ENCODE measurements at places on chromosomes 2 and 18.

GRCh38 chr2:220956429-220956828 lies 615.7 kb downstream of the EPHA4 start:
- no peak for DNase-seq

- DNase-seq: no peak
Measured at GRCh38 chr2:54514822-54515569, 58.9 kb downstream of the SPTBN1 start.

DNA sequence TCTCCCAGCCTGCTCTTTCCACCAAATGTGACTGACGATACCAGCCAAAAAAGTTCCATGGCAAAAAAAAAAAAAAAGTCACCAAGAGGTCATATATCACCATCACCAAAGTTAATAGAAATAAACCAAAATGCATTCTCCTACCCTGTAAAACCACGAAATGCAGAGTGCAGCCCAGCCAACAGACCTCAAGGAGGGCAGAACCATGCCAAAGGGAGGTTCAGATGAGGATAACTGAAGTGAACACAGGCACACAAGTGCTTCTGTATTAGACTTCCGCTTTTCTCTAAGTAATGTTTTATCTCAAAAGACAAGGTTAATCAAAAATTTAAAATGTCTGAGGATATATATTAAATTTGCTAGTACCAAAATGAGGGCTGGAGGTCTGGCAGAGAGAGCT lies 5.5 kb downstream of the SERPINE2 start:
- no peak for DNase-seq

- no peak for DNase-seq
Measured at GRCh38 chr2:188979187-188980114, 5.3 kb downstream of the COL3A1 start.

DNA sequence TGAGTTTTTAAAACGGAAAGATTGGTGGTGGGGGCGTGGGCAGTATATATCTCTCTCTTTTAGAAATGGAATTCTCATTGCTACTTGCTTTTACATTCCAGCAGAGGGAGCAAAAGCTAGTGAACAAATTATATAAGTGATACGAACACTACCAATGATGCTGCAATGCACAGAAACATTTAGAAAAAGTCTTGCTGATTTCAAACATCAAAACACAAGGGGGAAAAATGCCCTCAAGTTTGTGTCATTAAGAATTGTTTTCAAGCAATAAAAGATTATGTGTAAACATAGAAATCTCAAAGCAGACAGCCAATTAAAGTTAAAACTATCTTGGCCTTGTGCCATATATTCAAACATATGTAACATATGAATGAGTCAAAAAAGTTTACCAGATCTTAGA lies 296.3 kb upstream of the KCNJ3 start:
- no peak for DNase-seq

DNA sequence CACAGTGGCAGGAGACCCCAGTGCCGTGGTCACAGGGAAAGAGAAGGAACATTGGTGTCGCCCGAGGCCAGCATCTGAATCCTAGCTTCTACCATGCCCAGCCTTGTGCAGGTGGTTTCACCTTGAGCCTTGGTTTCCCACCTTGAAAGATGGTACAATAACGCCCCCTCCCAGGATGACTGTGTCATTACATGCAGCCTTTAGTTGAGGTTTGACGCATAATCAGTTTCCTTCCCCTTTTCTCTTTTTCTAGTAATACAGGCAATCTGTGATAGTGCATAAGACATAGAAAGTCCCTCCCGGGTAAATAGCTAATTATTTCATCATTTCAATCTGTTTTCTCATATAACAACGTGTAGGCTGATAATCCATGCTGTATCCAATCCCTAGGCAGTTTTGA lies 29.8 kb upstream of the ZNF407 start:
- DNase-seq: no peak

DNA sequence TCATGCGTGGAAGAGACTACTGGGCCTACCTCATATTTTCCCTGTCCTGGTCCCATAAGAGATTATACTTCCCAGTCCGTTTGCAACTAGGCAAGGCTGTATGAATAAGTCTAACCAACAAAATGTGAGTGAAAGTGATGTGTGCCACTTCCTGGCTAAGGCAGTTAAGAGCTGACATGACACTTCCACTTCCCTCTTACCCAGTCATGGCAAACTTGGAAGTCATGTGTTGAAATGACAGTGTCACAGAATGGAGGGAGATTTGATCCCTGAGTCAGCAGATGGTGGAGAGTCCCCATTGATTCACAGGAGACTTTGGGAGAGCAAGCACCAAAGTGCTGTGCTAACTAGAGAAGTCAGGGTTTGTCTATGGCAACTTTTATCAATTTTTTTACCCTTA lies 36.4 kb downstream of the TACR1 start:
- DNase-seq: no peak

- no peak for DNase-seq
Measured at GRCh38 chr18:57337890-57338289, 14.5 kb upstream of the ST8SIA3 start.

- DNase-seq: no peak
Measured at GRCh38 chr2:164151522-164151921, 415.7 kb upstream of the FIGN start.

DNA sequence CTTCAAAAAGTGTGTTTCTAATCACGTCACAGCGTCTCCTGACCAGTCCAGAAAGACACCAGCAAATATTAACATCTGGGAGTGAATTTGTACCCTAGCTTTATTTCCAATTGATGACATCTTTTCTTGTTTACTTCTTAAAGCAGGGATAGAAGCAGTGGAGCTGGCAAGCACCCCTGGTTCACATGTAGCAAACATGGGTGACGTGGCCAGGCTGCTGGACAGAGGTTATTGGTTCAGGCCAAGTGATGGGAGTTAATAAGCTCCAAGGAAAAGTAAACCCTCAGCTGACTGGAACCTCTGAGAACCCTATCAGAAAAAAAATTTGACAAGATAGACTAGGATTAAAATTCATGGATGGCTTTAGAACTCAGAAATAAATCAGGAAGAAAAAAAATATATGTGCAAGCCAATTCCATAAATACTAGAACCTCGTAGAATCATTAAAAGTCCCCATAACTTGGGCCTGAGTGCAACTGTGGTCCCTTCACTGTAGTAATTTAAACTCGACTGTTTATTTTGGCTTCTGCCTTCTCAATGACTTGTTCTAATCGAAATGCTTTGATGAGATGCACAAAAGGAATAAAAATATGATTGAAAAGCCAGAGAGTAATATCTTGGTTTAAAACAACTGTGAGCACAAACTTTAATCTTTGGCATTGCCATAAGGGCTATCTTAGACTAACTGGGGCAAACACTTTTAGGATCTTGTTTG lies 121.5 kb upstream of the CTAGE1 start:
- DNase-seq: no peak

DNA sequence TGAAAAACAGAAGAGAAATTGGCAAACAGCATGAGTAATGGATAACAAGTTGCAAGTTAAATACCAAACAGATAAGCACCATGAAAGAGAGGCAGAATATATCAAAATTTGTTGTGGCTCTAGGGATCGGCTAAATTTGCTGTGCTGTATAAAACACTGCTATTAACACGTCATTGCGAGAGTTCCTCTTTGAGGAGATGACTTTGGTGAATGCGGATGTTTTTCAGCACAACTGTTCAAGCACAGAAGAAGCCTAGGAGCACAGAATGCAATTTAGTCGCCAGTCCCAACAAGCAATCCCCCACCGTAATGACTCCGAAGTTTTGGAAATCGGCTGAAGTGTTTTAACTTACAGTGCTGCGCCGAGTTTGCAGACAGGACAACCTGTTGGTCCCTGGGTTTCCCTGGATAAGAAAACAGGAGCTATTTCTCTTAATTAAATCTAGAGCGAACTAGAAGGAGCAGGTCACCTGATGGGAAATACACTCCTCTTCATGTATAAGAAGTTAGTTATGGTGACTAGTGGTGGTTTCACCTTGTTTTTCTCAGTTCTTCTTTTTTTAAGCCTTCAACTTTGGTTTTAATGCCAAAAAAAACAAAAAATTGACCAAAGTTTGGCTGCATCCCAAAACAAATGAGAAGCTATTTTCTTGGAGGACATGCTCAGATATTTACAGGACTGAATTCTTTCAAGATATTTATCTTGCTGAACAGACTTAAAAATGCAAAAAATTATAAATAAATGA lies 454.1 kb upstream of the SALL3 start:
- no peak for DNase-seq
